ENCODE measurements at places on chromosomes 5 and 9.

DNA sequence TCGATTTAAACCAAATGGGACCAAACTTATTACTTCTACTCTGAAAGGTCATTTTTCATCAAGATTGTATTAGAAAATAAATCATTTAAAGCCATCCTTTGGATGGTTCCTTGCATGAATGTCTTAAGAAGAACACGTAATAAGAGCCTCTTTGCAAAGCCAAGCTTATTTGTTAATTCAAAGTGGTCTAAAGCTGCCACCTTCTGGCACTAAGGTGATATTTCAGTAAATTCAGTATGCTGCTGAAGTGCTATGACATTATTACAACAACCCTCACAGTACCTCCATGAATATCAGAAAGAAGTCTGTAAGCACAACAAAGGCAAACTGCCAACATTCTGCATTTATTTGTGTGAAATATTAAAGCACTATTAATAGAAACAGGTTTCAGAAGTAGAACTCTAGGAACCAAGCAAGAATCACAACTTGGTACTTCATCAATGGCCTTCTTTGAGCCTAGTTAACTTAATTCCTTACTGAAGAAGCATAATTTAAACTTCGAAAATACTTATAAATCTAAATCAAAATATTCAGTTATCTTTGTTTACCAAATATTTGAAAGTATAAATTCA is 53.1 kb upstream of the TYRP1 start:
- DNase-seq, result no peak

GRCh38 chr9:27870404-27870803 is 297.1 kb upstream of the C9orf72 start:
- no peak for DNase-seq

DNA sequence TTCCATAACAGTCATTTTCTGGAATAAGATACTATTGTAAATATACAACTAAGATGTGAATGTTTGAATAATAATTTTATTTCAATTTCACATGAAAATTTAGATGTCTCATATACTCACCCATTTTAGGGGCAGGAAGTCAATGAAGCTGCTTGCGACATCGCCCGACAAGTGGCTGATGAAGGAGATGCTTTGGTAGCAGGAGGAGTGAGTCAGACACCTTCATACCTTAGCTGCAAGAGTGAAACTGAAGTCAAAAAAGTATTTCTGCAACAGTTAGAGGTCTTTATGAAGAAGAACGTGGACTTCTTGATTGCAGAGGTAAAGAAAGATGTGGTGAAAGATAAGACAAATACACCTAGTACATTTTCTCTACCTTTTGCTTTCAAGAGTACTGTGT is 8.6 kb downstream of the BHMT start:
- no peak for DNase-seq

GRCh38 chr9:130327070-130327780 is 61.7 kb downstream of the HMCN2 start:
- DNase-seq, result no peak

GRCh38 chr9:103821115-103821514 is 273.0 kb upstream of the SMC2 start:
- DNase-seq, result no peak

GRCh38 chr5:79694652-79695051 is 5.0 kb downstream of the CMYA5 start:
- no peak for DNase-seq

DNA sequence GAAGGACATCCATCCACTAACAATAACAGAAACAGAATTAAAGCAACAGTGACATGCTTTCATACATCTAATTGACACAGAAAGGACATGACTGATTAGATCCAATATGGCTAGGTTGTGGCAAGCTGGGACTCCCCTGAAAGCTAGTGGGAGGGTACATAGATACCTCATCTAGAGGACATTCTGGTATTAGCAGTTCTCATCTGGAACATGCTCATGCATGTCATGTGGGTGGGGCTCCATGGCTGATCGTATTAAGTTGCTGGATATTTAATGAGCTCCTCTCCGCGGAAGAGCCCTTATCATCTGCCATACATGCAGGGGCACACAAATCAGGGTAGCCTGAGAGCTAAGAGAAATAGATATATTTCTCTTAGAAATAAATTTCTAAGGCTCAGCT is 358.9 kb downstream of the ICE1 start:
- no peak for DNase-seq

- DNase-seq, result no peak
These were observed 103.6 kb upstream of the SHB start for GRCh38 chr9:38172586-38172985.

DNA sequence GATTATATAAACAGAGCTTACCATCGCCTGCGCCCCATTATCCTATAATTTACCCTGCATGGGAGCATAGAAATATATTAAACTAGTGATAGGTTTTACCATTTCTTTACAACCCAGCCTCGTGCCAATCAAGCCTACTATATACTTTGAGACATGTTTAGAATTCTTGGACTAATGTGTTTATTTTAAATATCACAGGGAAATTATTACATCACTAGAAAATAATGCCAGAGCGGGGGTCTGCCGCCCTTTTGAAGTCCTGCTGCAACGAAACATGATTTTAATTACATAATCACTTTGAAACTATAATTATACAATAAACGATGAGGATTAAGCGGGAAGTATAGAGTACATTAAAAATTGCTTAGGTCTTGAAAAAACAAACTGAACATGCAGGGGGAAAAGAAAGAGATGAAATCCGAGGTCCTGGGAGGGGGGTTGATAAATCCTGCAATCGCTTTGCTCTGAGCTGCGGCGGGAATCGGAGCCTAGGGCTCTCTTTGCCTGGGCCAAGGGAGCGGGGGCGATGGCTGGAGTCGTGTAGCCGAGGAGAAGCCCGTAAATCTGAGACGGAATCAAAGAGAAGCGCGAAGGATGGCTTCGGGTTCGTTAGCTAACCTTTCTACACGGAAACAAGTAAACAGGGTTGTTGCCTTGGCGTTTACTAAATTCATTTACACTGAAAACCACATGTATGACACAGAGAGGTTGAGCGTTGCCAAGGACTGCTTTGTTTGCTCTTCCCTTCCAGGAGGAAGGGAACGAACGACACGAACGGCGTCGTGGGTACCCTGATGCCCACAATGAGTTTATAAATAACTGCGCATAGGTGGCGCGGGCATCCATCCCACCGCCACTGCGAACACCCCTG is 127.6 kb downstream of the TMEM174 start:
- no peak for DNase-seq

- DNase-seq, result no peak
These were observed 237.5 kb upstream of the ADRA1B start for GRCh38 chr5:159678657-159679392.

DNA sequence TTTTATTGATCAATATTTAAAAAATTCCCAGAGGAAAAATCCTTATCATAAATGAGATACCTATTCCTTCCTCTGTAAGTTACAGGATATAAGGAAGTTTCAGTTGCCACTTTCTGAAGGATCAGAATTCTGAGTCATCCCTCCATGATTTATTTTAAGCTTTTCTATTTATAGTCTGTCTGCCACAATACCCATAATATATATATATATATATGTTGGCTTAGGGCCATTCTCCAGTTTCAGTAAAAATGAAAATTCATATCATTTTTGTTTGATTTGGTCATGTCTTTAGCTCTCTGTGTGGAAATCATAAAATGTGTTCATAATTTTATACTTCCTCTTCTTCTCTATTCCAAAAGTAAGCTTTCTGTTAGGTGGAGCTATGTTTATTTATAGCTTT is 215.8 kb upstream of the CYLC2 start:
- DNase-seq, result no peak

GRCh38 chr9:137873408-137873807 is 4.2 kb upstream of the CACNA1B start:
- no peak for DNase-seq

- no peak for DNase-seq
These were observed 8.7 kb downstream of the LHX6 start for GRCh38 chr9:122219856-122220672.

DNA sequence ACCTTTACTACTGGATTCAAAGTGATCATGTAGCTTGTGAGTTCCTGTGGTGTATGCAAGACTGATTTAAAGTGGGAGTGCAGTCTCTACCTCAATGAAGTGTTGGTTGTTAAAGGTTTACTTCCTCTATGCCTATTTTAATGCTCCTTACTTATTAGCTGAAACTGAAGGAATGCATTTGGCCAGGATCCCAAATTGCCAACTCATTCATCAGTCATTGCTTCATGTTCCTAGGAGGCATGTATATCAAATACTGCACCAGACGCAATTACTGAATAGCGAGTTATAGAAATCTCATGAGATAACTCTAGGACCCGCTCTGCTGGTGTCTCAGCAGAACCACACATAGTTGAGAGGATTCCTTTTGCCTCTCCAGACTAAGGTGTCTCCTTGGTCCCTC is 143.0 kb upstream of the RPS23 start:
- DNase-seq, result no peak

GRCh38 chr5:36397901-36398536 is 96.3 kb upstream of the RANBP3L start:
- no peak for DNase-seq

DNA sequence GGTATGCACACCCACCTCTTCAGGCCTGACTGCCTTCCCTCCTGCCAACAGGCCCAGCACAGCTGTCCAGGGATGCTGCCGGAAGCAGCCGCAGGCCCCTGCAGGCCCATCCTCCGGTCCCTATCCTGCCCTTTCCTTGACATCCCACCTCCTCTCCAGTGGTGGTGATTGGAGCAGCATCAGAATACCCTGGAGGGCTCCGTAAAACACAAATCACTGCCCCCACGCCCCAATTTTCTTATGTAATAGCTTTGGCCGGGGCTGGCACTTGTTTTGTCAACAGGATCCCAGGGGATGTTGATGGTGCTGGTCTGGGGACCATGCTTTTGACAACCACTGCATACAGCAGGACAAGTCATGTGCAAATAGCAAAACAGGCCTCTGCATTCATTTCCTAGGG is 274.5 kb downstream of the GADD45G start:
- DNase-seq, result no peak

DNA sequence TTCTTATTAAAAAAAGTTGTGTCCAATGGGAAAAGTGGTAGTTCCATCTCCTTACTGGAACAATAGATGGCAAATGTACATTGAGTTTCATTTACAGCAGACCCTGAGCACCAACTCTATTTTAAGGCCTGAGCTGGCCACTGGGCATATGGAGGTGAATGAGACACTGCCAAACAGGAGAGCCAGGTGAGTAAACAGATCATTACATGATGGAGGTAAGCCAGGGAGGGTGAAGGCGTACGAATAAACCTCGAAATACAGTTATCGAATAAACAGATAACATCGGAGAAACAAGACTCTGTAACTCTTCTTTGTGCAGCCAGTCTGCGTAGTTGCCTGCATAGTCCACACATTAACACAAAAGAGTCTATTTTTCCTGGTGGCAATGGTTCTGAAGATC is 446.4 kb upstream of the KLF4 start:
- no peak for DNase-seq

GRCh38 chr9:89038382-89039103 is 47.3 kb downstream of the S1PR3 start:
- no peak for DNase-seq

GRCh38 chr9:111412280-111412679 is 71.9 kb downstream of the ECPAS start:
- no peak for DNase-seq

DNA sequence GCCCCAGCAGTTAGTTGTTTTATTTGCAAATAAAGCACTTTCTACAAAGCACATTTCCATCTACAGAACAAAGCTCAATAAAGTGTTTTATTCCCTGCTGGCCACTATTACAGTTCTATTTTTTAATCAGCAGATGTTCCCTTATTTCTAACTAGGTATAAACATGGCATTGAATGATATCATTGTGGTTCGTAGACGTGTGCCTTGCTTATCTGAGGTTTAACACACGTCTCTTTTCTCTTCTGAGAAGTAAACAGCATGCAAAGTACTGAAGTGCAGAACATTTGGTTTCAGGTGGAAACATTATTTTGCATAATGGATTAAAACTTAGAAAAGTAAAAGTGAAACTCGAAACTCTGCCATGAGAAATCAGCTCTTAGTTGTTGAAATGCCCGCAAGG is 1989.3 kb upstream of the WWC1 start:
- no peak for DNase-seq

GRCh38 chr5:53547226-53547625 is 13.2 kb upstream of the NDUFS4 start:
- DNase-seq, result no peak

GRCh38 chr5:53263151-53263550 is 153.6 kb upstream of the MOCS2 start:
- DNase-seq, result no peak

- no peak for DNase-seq
These were observed 45.3 kb downstream of the SLC36A1 start for GRCh38 chr5:151492729-151493128.

GRCh38 chr9:93278144-93278543 is 94.2 kb downstream of the WNK2 start:
- no peak for DNase-seq

DNA sequence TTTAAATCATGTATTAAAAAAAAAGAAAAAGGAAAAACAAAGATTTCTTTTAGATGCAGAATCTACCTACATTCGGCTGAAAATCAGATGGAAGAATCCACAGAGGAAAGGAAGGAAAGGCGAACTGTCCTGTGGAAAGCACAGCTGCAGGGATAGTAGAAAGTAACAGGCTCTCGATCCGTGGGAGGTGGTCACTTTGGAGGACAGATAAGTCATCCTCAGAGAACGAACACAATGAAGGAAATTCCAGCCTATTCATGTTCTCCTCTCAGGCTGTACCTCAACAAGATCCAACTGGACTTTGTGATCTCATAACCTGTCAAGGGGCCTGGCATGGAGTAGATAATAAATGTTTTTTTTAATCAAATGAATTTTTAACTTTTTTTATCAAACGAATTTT is 72.8 kb downstream of the NR6A1 start:
- no peak for DNase-seq

GRCh38 chr5:67669916-67670315 is 473.3 kb upstream of the CD180 start:
- DNase-seq, result no peak

DNA sequence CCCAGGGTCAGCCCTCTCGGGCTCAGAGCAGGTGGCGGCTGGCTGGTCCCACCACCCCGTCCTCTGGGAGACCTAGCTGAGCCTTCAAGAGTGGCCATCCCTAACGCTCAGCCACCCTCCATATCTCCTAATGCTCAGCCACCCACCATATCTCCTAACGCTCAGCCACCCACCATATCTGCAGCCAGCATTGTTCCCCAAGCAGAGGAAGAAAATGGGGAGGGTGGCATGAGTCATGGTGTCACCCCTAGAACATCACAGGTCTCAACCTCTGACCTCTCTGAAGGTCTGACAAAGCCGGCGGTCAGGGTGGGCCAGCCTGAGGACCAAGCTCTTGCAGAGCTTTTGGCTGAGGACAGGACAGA is 14.7 kb downstream of the LHX3 start:
- no peak for DNase-seq

Data from bone marrow (tissue), 2 donors.